IMR-90 (cell line): ENCODE measurements at places on chromosomes 3 and 15. TPM values are rescaled to one million over a fixed set of nuclear protein-coding genes. Genes with fewer than 3 reads are reported as not detected.

Gene CHL1
- polyA plus RNA-seq: 0.38 and 0.87 TPM in 2 replicates

Gene TM6SF1
- 1.3 and 1.9 TPM in 2 replicates for polyA plus RNA-seq

Gene C3orf80
- polyA plus RNA-seq: not detected in 2 replicates

Gene GXYLT2
- polyA plus RNA-seq: 4.8 and 5.7 TPM in 2 replicates

Gene SLC41A3
- polyA plus RNA-seq: 43.5 and 44.7 TPM in 2 replicates

Gene APBA2
- 21.7 and 26.5 TPM in 2 replicates for polyA plus RNA-seq

Gene LRRN1
- 0.40 and 0.41 TPM in 2 replicates for polyA plus RNA-seq

Gene NDUFAF3
- polyA plus RNA-seq: 112 and 137 TPM in 2 replicates

Gene XIRP1
- polyA plus RNA-seq: 0.03 and 0.07 TPM in 2 replicates

Gene SPTSSB
- polyA plus RNA-seq: not detected in 2 replicates

Gene HEG1
- 36.3 and 43.4 TPM in 2 replicates for polyA plus RNA-seq

Gene SELENOS
- polyA plus RNA-seq: 73.9 and 77.1 TPM in 2 replicates

Gene RARB
- 0.52 and 0.53 TPM in 2 replicates for polyA plus RNA-seq

Gene USP13
- 8.4 and 9.2 TPM in 2 replicates for polyA plus RNA-seq

Gene KCNMB2
- polyA plus RNA-seq: not detected in 2 replicates

Gene SEMA6D
- polyA plus RNA-seq: 12.6 and 13.1 TPM in 2 replicates

Gene TM4SF18
- not detected in 2 replicates for polyA plus RNA-seq

Gene LTF
- polyA plus RNA-seq: 0.04 TPM in 1 of 2 replicates, not detected in the other

Gene SST
- polyA plus RNA-seq: not detected in 2 replicates

Gene DNAH1
- polyA plus RNA-seq: 3.8 and 4.0 TPM in 2 replicates

Gene DUOXA2
- polyA plus RNA-seq: not detected in 2 replicates

Gene GPR149
- not detected in 2 replicates for polyA plus RNA-seq

Gene ACTRT3
- polyA plus RNA-seq: 0.97 and 1.1 TPM in 2 replicates

Gene GP9
- not detected in 2 replicates for polyA plus RNA-seq

Gene HTR3E
- polyA plus RNA-seq: not detected in 2 replicates

Gene APPL1
- polyA plus RNA-seq: 8.3 and 9.6 TPM in 2 replicates

Gene BRK1
- polyA plus RNA-seq: 195 and 235 TPM in 2 replicates

Gene TIGIT
- not detected in 2 replicates for polyA plus RNA-seq

Gene MESP1
- polyA plus RNA-seq: 0.10 and 0.13 TPM in 2 replicates

Gene GABRG3
- polyA plus RNA-seq: not detected in 2 replicates

Gene CCR2
- not detected in 2 replicates for polyA plus RNA-seq

Gene PROS1
- 1.8 and 2.8 TPM in 2 replicates for polyA plus RNA-seq

Gene POMGNT2
- 16.2 and 19.4 TPM in 2 replicates for polyA plus RNA-seq

Gene CPLX3
- not detected in 2 replicates for polyA plus RNA-seq

Gene TGM5
- polyA plus RNA-seq: not detected in 2 replicates

Gene PRKCD
- 19.0 TPM in 2 replicates for polyA plus RNA-seq

Gene STIMATE
- 17.8 and 19.4 TPM in 2 replicates for polyA plus RNA-seq

Gene GOLGA6B
- not detected in 2 replicates for polyA plus RNA-seq

Gene LRTM1
- polyA plus RNA-seq: not detected in 2 replicates

Gene GHRL
- polyA plus RNA-seq: 0.27 TPM in 1 of 2 replicates, not detected in the other

Gene CIB2
- 2.4 and 2.8 TPM in 2 replicates for polyA plus RNA-seq

Gene SEMA3F
- polyA plus RNA-seq: 23.3 and 26.7 TPM in 2 replicates

Gene RGMA
- 0.23 and 0.26 TPM in 2 replicates for polyA plus RNA-seq

Gene A4GNT
- polyA plus RNA-seq: not detected in 2 replicates

Gene FETUB
- not detected in 2 replicates for polyA plus RNA-seq

Gene DLL4
- polyA plus RNA-seq: 3.4 and 3.6 TPM in 2 replicates

Gene KIF7
- 9.0 and 11.5 TPM in 2 replicates for polyA plus RNA-seq

Gene SLC2A2
- not detected in 2 replicates for polyA plus RNA-seq

Gene ITIH1
- not detected in 2 replicates for polyA plus RNA-seq

Gene FRMD5
- polyA plus RNA-seq: 4.1 and 4.8 TPM in 2 replicates

Gene CYP1A1
- 0.03 and 0.04 TPM in 2 replicates for polyA plus RNA-seq

Gene CADPS
- not detected in 2 replicates for polyA plus RNA-seq

Gene ANKUB1
- not detected in 2 replicates for polyA plus RNA-seq

Gene TBCCD1
- polyA plus RNA-seq: 6.5 and 7.9 TPM in 2 replicates
